ENCODE measurements at places on chromosomes 3 and 15.

- DNase-seq = no peak
- no peak overlapping the region for H3K27ac ChIP-seq
- peaks cover 42% of the 10 kb centered on the region for H3K36me3 ChIP-seq
- no peaks in the 10 kb centered on the region for H3K27me3 ChIP-seq
Measured at GRCh38 chr15:31381801-31382712, 55.4 kb downstream of the KLF13 start.

GRCh38 chr3:159616234-159616825 lies 372.3 kb upstream of the IL12A start:
- DNase-seq = peak; percentile 22
- no peaks in the 10 kb centered on the region for H3K27me3 ChIP-seq
- peaks cover 7% of the 10 kb centered on the region for H3K4me1 ChIP-seq
- H3K36me3 ChIP-seq = no peaks in the 10 kb centered on the region

DNA sequence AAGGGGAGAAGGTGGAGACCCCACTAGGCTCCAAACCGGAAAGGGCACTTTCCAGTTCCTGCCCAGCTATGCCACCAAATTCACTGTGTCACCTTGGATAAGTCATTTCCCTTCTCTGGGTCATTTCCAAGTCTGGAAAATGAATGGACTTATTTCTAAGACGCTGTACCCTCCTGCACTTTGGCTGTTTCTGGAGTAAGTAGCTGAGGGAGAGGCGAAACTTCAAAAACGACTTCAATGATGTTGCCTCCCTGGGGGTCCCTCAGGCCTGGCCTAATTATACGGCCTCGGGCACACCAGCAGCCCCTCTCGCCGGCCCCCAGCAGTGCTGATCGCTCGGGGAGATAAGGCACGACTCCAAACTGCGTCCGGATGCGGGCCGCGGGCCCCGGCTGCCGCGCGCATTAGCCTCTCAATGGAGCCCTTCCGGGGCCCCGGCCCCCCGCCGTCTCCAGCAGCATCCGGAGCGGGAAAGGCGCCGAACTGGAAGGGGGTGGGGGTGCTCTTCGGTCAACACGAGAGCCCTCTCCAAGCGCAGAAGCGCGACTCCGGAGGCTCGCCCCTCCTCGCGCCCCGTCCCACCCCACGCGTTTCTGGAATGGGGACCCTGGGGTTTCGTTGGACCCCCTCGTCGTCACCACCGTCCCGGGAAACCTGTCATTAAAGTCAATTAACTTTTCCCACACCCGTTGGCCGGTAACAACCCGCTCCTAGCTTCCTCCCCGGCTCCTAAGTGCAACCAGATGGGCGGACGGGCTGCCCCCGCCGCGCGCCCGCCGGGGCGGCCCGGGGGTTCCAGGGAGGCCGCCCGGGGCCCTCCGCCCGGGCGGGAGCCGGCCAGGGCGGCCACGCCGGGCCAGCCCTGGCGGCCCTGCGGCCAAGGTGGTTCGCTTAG lies 4.8 kb downstream of the HES1 start:
- H3K27me3 ChIP-seq = peaks cover 44% of the 10 kb centered on the region
- no peak for DNase-seq
- peak overlapping the region; percentile 32 for H3K4me3 ChIP-seq
- H3K36me3 ChIP-seq = peaks cover 9% of the 10 kb centered on the region

DNA sequence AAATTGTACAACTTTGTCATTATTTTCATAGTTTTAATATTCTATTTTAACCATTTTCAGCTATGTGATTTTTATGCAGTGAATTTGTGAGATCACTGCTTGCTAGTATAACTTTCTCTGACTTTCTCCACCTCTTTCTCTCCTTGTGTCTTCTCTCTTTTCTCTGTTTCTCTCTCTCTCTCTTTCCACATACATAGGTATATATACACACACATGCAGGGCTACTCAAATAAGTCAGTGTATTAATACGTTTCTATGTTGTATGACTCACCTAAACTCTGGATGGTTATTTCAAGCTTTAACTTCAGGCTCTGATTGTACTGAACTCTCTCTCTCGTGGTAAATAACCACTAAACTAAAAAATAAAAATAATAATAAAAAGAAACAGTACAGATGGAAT lies 1389.3 kb upstream of the ALCAM start:
- no peak for DNase-seq
- H3K27me3 ChIP-seq = no peaks in the 10 kb centered on the region
- no peak overlapping the region for H3K4me3 ChIP-seq
- no peak overlapping the region for H3K27ac ChIP-seq
- H3K4me1 ChIP-seq = no peaks in the 10 kb centered on the region
